Endothelial cell (in vitro differentiated cells): ENCODE measurements at places on chromosomes 4 and X.

DNA sequence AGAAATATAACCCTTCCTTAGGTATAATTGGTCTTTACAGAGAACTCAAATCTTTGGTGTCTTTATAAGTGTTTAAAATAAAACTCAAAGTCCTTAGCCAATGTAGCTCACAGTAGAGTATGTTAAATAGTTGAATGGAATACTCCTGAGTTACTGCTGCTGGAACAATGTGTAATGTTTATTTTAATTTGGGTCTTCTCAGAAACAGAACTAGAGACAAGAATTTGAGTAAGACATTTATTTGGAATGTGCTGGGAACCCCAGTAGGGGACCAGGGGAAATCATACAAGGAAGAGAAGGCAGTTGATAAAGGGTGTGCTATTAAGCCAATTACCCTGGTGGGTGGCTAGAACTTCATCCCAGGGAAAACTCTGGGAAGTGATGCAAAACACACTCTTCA is 240.4 kb upstream of the LDB2 start:
- H3K27ac ChIP-seq = no peak overlapping the region
- DNase-seq = no peak
- H3K4me1 ChIP-seq = no peaks in the 10 kb centered on the region

DNA sequence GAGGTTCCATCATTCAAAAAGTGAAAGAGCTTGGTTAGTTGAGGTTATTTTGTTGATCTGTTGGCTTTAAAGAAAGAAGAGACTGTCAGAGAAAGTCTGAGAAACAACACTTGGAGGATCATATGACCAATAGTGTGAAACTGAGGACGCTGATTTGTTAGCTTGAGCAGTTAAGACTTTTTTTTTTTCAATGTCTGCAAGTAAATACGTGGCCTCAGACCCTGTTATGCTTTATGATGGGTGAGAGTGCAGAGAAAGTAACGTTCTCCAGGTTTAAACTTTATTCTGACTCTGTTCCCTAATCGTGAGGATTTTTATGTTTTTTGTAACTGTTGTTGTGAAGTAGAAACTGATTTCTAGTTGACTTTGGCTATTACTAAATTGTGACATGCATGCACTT is 45.9 kb downstream of the GAB1 start:
- H3K27ac ChIP-seq = no peak overlapping the region
- no peak overlapping the region for H3K4me3 ChIP-seq
- peaks cover 1% of the 10 kb centered on the region for H3K27me3 ChIP-seq
- peaks cover 4% of the 10 kb centered on the region for H3K36me3 ChIP-seq
- H3K4me1 ChIP-seq = peaks cover 46% of the 10 kb centered on the region

DNA sequence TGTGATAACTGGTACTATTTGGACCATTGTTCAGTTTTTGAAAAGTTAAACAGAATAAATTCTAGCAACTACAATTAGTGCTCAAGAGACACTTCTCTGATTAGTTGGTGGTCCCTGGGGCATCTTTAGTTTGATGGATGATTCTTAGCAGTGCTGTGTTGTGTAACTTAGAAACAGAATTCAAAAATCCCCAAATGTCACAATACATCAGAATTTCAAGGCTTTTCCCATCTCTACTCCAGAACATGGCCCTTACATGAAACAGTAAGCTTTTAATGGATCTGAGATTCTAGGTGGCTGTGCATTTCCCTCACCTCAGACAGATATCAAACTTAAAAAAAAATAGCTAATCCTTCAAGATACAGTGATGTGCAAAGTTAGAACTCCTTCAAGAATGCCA is 104.4 kb upstream of the CXCL13 start:
- no peak overlapping the region for H3K27ac ChIP-seq
- H3K36me3 ChIP-seq = no peaks in the 10 kb centered on the region
- H3K4me1 ChIP-seq = no peaks in the 10 kb centered on the region
- H3K4me3 ChIP-seq = no peak overlapping the region
- no peaks in the 10 kb centered on the region for H3K27me3 ChIP-seq
- DNase-seq = no peak

DNA sequence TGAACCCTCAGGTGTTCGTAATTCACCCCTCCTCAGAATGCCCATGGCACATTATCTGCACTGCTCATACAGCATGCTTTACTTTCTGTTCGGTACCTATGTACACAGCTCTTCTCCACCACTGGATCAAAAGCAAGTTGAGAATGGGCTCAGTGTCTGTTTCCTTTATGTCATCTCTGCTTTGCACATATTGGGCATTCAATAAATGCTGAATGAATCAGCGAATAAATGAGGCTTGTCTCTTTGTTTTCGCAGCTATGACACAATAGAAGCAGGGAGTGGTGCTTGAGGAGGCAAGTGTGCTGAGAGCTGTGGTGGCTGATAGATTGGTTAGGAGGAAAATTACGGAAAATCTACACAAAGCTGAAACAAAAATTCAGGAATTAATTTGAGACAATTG is 109.1 kb upstream of the VMA21 start:
- H3K4me3 ChIP-seq = no peak overlapping the region
- no peaks in the 10 kb centered on the region for H3K36me3 ChIP-seq
- H3K27me3 ChIP-seq = peaks cover 2% of the 10 kb centered on the region
- H3K27ac ChIP-seq = no peak overlapping the region
- no peaks in the 10 kb centered on the region for H3K4me1 ChIP-seq
- DNase-seq = no peak

DNA sequence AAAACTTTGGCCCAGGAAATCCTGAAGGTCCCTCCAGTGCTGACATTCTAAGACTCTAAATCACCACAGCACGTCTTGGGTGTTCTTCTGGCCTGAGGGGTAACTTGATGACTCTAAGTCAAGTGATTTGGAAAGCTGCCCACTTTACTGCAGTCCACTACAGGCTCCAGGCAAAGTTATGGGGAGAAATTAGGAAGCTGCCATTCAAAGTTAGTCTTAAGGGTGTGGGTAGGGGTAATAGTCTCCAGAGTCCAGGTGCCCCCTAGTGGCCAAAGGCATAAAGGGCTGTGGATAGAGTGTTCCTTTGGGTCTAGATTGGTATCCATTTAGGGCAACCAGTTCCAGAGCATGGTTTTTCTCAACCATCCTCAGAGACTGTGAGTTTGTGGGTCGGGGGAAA is 38.7 kb upstream of the SLC16A2 start:
- no peak overlapping the region for H3K27ac ChIP-seq
- peaks cover 4% of the 10 kb centered on the region for H3K4me1 ChIP-seq
- no peaks in the 10 kb centered on the region for H3K27me3 ChIP-seq
- no peak overlapping the region for H3K4me3 ChIP-seq

GRCh38 chr4:6109842-6110560 is 90.3 kb downstream of the JAKMIP1 start:
- H3K27ac ChIP-seq = no peak overlapping the region
- H3K4me1 ChIP-seq = peaks cover 6% of the 10 kb centered on the region
- no peak for DNase-seq
- H3K4me3 ChIP-seq = no peak overlapping the region
- H3K27me3 ChIP-seq = peaks cover 9% of the 10 kb centered on the region
- no peaks in the 10 kb centered on the region for H3K36me3 ChIP-seq

DNA sequence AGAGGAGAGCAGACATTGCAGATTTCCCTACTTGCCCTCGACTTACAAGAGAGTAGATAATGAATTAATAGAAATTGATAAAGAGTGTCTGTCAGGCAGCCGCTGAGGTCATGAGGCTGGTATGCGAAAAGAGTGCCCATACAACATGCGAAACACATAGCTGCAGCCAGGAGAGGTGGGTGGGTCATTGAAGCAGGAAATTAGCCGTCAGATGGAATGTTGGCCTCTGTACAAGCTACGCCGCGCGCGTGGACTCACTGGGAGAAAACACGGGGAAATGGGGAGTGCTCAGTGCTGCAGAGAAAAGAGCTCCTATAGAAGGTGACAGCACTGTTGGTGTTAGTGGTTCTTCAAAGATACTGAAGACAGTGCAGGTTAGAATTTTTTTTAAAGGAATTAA is 125.1 kb downstream of the RAPGEF2 start:
- peaks cover 20% of the 10 kb centered on the region for H3K4me1 ChIP-seq
- H3K27ac ChIP-seq = peak overlapping the region; percentile 86
- DNase-seq = peak; percentile 22
- H3K4me3 ChIP-seq = no peak overlapping the region

DNA sequence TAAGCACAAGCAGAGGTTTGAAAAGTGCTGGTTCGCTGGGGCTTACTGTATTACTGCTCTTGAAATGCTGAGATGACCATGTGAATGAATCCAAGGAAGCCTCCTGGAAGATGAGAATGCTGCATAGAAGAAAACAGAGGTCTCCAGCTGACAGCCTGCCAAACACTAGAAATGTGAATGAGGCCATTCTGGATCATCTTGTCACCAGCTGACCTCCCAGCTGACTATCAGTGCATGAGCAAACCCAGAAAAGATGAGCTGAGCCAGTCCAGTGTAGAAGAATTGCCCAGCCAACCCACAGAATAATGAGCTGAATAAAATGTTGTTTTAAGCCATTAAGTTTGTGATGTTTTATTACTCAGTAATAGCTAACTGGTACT is 49.1 kb upstream of the DYNLT3 start:
- H3K4me3 ChIP-seq = no peak overlapping the region
- H3K36me3 ChIP-seq = no peaks in the 10 kb centered on the region
- H3K27ac ChIP-seq = no peak overlapping the region
- H3K27me3 ChIP-seq = no peaks in the 10 kb centered on the region
- no peaks in the 10 kb centered on the region for H3K4me1 ChIP-seq
- no peak for DNase-seq

DNA sequence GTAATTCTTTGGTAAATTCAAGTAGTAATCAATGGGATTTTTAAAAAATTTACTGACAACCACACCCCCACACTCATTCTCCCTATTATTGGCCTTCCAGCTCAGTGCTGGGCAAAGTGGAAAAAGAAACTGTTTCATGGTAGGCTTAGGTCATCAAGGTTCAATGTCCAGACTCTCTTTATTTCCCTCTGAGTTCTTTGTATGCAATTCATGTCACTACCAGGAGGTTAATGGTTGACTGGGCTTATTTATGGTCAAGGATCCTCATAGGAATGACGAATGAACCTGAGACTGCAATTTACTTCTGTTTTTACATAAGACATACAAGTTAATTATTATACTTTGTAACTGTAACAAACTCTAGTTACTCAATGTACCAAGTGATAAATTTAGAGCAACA is 403.2 kb downstream of the KLHL13 start:
- H3K4me1 ChIP-seq = peaks cover 14% of the 10 kb centered on the region
- no peaks in the 10 kb centered on the region for H3K27me3 ChIP-seq
- no peak for DNase-seq
- no peak overlapping the region for H3K4me3 ChIP-seq
- H3K36me3 ChIP-seq = no peaks in the 10 kb centered on the region
- H3K27ac ChIP-seq = no peak overlapping the region

DNA sequence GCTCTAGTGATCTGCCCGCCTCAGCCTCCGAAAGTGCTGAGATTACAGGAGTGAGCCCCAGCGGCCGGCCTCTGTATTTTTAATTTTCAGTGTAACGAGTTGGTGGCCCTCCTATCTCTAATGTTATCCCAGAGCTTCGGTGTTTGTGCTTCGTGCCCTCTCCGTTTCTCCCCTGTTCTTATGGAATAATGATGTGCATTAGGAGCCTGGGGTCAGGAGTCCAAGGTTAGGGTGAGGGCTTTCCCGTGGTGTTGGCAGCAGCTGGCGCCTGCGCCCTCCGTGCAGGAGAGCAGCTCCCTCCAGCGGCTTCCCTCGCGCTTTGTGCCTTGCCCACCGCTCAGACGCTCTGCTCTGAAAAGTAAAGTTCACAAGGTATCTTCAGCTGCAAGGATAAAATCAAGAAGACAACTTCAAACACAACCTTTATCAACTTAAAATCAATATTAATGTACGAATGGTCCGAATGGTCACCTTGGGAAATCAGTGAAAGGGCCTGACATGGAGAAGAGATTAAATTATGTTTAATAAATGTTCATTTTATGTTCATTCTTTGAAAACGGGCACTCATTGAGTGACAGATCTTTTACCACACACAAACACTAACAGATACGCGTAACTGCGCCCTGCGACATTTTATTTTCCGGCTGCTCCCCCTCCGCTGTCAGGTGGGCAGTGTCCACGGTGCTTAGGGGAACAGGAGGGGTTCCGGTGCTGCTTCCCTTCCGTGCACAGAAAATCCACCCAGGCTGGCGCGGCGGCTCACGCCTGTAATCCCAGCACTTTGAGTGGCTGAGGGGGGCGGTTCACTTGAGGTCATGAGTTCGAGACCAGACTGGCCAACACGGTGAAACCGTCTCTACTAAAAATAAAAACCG is 62.4 kb downstream of the TRAPPC11 start:
- peaks cover 3% of the 10 kb centered on the region for H3K4me1 ChIP-seq
- no peaks in the 10 kb centered on the region for H3K36me3 ChIP-seq
- H3K27me3 ChIP-seq = peaks cover 5% of the 10 kb centered on the region
- DNase-seq = peak; percentile 28
- no peak overlapping the region for H3K27ac ChIP-seq
- peak overlapping the region; percentile 6 for H3K4me3 ChIP-seq

DNA sequence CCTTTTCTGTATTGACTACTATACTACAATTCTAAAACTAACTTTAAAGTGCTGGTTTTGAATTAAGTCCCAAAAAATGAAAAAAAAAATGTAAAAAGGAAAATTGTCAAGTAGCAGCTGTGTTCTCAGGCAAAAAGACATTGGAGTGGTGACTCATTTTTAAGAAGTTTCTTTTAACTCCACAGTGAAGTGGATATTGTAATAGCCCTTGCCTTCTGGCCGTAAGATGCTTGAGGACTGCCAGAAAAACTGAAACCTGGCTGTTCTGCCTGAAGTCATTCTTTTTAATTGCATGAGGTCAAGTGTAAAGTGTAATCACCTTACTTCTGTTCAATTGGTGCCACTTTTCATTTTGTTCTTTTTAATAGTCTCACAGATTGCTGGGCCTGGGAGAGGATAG is 28.9 kb downstream of the SPANXD start:
- no peaks in the 10 kb centered on the region for H3K4me1 ChIP-seq
- H3K27ac ChIP-seq = no peak overlapping the region
- no peak for DNase-seq

- H3K4me1 ChIP-seq = peaks cover 34% of the 10 kb centered on the region
- H3K27me3 ChIP-seq = peaks cover 2% of the 10 kb centered on the region
- DNase-seq = no peak
- no peak overlapping the region for H3K4me3 ChIP-seq
- H3K36me3 ChIP-seq = peaks cover 30% of the 10 kb centered on the region
- no peak overlapping the region for H3K27ac ChIP-seq
These were observed 98.4 kb downstream of the ZNF827 start for GRCh38 chr4:145840162-145840768.

DNA sequence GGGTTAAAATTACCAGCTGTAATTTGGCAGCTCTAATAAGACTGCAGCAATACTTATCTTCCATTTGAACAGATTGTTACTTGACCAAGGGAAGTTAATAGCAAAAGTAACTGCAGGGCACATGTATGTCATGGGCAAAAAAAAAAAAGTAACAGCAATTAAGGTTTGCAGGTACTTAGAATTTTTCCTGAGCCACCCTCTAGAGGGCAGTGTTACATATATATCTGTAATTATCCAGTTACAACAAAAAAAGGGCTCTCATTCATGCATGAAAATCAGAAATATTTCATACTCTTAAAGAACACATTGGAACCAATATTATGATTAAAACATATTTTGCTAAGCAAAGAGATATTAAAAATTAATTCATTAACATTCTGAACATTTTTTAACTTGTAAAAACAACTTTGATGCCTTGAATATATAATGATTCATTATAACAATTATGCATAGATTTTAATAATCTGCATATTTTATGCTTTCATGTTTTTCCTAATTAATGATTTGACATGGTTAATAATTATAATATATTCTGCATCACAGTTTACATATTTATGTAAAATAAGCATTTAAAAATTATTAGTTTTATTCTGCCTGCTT is 25.1 kb downstream of the XIAP start:
- no peaks in the 10 kb centered on the region for H3K36me3 ChIP-seq
- peak; percentile 6 for DNase-seq
- no peaks in the 10 kb centered on the region for H3K4me1 ChIP-seq
- H3K27ac ChIP-seq = no peak overlapping the region
- peaks cover 3% of the 10 kb centered on the region for H3K27me3 ChIP-seq

GRCh38 chrX:92213786-92214185 is 434.6 kb downstream of the PCDH11X start:
- H3K27me3 ChIP-seq = no peaks in the 10 kb centered on the region
- DNase-seq = no peak
- no peak overlapping the region for H3K4me3 ChIP-seq
- no peaks in the 10 kb centered on the region for H3K4me1 ChIP-seq
- peaks cover 10% of the 10 kb centered on the region for H3K36me3 ChIP-seq
- H3K27ac ChIP-seq = no peak overlapping the region
